ENCODE measurements at places on chromosomes 13 and 19.

GRCh38 chr13:51596541-51596940 lies 12.3 kb downstream of the WDFY2 start:
- no peak for DNase-seq

DNA sequence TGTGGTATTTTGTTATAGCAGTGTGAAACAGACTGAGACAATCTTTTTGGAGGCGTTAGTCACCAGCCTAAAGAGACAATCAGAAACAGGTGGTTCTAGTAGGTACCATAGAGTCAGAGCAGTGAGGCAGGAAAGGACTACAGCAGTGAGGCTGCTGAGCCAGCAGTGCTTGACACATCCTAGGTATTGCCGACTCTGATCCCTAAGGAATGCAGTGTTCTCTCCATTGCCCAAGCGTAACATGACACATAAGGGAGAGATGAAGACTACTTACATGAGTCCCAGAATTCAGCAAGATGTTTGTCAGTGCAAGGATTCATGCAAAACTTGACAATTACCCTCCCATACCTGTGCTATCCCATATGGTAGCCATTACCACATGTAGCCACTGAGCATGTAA lies 62.4 kb upstream of the XPO4 start:
- no peak for DNase-seq

DNA sequence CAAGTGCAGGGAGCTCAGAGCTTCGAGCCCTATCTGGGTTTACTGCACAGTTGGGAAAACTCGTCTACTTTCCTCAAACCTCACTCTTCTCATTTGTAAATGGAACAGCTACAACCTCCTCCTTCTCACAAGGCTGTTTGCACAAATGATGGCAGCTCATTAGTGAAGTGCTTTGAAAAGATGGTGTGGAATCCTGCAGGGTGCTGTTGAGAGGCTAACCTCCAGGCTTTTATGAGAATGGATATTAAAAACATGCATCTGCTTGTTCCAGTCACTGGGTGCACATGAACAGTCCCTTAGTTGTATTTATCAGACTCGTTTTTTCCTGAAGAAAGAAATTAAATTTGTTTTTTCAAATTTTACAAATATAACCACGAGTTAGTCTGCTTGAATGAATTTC lies 36.6 kb downstream of the PCDH8 start:
- DNase-seq = no peak

DNA sequence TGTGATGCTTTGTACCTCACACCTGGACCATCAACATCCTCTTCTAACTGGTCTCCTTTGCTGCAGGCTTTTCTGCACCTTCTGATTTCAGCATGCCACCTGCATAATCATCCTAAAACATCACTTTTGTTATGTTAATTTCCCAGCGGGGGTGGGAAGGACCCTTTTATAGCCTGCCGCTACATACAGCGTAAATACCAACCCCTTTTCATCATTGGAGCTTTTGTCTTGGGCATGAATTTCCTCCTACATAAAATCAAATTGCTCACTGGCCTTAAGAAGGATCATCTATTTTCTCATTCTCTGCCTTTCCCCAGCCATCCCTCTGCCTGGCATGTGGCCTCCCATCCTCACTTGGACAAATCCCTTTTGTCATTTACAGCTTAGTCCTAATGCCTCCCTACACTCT lies 124.7 kb downstream of the RBM26 start:
- DNase-seq = no peak

GRCh38 chr13:76129305-76130000 lies 493.3 kb downstream of the LMO7 start:
- DNase-seq = no peak

- no peak for DNase-seq
These were observed 60.1 kb upstream of the MYCBP2 start for GRCh38 chr13:77386880-77387606.

DNA sequence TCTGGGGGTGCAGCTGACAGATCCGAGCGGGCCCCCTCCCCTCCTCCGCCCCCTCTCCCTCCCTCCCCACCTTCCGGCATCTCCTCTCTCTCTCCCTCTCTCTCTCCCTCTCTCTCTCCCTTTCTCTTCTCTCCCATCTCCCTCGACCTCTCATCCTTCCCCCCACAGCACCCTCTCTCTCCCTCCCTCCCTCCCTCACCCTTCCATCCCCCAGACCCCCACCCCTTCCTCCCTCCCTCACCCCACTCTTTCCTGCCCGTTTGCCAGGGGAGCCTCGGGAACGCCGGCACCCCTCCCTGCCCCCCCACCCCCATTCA lies 666 bp downstream of the CELF5 start:
- DNase-seq = no peak

DNA sequence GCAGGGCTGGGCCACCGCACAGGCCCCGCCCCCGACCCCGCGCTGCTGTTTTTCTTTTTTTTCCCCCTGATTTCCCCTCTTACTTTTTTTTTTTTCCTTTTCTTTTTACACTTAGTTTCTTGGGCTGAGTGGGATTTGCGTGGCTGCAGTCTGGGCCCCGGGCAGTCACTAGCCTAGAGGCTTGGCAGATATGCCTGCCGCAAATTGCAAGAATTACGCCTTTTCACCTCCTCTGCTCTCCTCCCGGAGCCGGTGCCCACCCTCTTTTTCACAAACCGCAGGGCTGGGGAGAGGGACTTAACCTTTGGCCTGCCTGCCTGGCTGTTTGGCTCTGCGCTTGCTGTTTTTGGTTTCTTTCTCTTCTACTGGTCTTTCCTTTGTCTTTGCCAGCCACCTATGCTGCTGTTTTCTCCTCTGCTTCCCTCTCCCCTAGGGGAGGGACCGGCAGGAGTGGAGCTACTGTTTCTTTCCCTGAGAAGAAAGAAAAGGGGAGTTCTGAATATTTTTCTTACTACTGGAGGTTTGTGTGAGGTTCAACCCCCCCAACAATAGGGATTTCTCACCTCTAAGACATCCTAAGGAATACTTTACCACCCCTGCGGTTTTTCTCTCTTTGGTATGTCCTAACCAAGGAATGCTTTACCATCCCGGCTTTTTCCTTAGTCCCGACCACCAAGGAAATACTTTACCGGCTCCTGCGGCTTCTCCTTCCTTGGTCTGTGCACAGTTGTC lies 11.0 kb downstream of the ZNF552 start:
- DNase-seq = no peak

DNA sequence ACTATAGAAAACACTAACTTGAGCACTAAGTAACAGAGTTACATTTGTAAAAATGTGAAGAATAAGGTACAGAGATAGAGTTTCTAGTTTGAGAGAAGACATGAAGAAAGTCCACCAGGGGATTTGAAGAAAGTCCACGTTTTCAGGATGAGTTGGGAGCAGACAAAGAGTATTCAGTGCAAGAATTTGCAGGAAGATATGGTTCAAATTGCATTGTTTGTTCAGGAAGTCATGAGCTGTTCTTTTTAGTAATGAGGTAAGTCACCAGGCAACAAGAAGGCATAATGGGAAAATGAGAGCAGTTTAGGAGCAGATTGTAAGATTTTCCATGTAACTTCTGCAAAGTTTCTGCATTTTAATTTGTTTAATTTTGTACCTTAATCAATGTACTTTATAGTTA lies 618.0 kb downstream of the DACH1 start:
- DNase-seq = no peak

DNA sequence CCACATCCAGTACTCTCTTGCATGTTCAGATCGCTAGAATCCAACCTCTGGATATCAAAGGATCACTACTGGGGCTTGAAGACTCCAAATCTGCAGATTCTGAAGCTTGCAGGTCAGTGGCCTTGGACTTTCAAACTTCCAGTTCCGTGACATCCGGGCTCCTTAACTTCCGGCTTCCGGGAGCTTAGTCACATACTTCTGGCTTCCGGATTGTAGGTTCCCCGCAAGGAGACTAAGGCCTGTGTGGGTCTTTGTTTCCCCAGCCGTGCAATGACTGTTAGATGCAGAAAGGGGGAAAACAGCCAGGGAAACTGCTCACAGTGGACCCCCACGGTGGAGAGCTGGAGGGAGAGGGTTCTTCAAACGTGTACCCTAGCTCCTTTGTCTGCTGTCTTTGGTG lies 41.4 kb downstream of the ZNF333 start:
- no peak for DNase-seq

- DNase-seq = no peak
These were observed 11.9 kb upstream of the C13orf42 start for GRCh38 chr13:51122868-51123566.

DNA sequence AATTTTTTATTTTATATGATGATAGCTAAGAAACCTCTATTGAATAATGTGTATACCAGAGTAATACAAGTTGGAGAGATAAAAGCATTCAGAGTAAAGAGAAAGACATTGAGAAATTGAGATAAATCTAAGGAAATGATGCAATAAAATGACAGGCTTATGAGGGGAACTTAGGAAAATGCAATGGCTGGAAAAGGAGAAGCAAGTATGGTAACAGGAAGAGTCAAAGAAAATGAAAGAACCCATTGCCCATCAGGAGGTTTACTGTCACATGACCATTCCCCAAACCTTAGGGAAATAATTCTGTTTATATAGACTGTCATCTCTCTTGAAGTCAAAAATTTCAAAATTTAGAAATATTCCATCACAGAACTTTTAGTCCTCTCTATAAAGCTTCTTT lies 808.0 kb upstream of the PRR20A start:
- DNase-seq = no peak

DNA sequence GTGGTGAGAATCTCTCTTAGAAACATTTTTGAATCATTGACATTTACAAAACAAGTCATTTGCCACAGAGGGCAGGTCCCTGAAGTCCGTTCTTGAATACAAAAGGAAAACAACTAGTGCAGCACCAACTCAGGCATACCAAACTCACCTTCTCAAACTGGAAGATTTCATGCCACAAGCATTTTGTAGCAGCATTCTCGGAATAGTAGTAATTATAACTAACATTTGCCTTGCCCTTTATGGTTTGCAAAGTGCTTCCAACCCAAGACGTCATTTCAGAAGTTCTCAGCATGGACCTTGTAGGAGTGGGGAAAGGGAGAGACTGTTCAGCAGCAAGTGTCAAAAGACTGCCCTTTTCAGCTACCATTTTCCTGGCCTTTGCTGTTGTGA lies 344.6 kb downstream of the RFC3 start:
- DNase-seq = no peak

- DNase-seq = no peak
These were observed 9.5 kb downstream of the NALCN start for GRCh38 chr13:101406791-101407190.

DNA sequence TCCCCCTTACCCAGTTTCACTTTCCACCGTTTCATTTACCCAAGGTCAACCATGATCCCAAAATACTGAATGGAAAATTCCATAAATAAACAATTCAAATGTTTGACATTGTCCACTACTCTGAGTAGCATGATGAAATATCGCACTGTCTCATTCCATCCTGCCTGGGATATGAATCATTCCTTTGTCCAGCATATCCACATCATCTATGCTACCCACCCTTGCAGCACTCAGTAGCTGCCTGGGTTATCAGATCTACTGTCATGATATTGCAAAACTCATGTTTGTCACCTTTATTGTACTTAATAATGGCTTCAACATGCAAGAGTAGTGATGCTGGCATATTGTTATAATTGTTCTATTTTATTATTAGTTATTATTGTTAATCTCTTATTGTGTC lies 263.9 kb upstream of the NBEA start:
- DNase-seq = no peak

- DNase-seq = no peak
These were observed 6.5 kb upstream of the DOCK6 start for GRCh38 chr19:11268783-11269267.

- DNase-seq = no peak
These were observed 556.8 kb upstream of the SLITRK1 start for GRCh38 chr13:84439108-84439507.

- DNase-seq = no peak
These were observed 8.1 kb downstream of the PAK4 start for GRCh38 chr19:39133431-39134270.

DNA sequence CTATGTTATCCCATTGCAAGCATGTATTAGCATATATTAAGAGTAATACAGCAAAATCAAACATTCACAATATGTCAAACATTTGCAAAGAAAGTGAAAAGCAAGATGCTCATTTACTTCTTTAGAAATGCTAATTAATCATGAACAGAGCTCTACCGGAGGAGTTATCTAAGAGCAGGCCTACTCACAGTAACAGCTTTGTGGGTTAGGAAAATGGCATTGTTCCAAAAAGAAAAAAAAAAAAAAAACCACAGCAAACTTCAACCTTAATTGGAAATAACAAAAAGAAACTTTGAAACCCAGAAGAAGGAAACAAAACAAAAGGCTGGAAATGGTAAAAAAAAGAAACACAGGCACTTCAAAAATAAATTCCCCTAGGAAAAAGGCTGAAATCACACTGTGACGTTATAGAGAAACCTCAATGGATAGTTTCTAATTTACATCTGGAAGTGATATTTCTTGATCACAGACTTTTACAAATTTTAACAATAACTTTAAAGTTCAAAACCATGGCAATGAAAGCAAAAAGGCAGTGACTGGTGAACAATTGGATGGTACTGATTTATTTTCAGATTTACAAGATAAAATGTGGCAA lies 1236.8 kb upstream of the SPRY2 start:
- no peak for DNase-seq

DNA sequence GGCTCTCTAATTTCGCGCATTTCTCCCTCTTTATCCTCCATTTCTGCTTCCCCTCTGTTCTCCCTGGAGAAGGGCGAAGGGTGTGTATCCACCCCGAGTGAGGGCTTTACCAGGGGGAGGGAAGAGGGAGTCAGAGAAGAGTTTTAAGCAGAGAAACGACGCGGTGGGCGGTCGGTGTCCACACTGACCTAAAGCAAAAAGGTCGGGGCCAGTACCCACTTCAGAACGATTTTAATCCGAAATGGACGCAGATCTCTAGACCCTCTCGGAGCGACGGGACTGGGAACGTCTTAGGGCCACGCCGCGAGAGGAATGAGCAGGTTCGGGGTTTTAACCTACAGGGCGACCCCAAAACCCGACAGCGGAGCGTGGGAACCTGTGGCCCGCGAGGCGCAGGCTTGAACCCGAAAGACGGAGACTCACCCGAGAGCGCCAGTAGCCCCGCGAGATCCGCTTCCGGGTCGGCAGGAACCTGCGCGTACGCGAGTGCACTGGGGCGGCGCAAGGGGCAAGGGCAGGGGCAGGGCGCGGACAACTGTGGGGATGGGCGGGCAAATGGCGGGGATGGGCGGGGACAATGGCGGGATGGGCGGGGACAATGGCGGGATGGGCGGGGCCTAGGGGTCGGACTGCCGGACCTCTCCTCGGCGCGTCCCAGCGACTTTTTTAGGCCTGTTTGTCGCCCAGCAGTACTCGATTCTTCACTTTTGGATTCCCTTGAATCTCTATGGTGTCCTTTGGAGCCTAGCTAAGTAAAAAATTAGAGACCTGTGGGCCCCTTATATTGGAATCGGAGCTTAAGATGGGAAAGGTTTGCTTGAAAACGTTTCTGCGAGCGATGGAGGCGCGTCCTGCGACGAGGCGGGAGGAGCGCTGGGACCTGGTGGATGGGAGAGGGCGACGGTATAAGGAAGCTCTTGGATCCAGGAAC lies at the start of gene ZNF677:
TSS of gene ZNF677 (minus strand) at position 463 of the 931 bp plus-strand sequence. CDS start 3,323 bp downstream, outside the sequence.
- DNase-seq = peak; percentile 79

DNA sequence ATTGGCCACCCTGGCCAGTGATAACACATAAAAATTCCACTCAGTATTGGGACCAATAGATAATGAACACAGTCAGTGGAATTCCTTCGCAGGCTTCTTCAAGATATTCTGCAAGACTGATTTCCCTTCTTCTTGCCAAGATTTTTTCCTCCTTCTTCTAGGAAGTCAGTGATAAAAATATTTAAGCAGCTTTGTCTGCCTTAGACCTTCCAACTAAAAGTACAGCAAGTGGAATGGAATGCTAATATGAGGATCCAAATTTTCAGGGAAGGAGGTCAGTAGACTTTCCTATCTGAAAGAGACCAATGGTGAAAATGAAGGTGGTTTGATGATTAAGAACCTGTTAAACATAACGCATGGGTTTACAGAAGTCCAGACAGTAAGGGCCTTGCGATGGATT lies 9.6 kb downstream of the STARD13 start:
- no peak for DNase-seq
